Activated CD8-positive, alpha-beta T cell treated with anti-CD3 and anti-CD28 coated beads for 36 hours (primary cell): ENCODE measurements at places on chromosomes 4 and X.

GRCh38 chrX:123223859-123224258 lies 39.8 kb downstream of the GRIA3 start:
- H3K4me3 ChIP-seq, result no peak overlapping the region
- no peaks in the 10 kb centered on the region for H3K27me3 ChIP-seq
- no peaks in the 10 kb centered on the region for H3K36me3 ChIP-seq
- H3K27ac ChIP-seq, result no peak overlapping the region

GRCh38 chr4:143721317-143721716 lies 20.8 kb upstream of the FREM3 start:
- no peaks in the 10 kb centered on the region for H3K36me3 ChIP-seq
- H3K4me3 ChIP-seq, result no peak overlapping the region
- no peaks in the 10 kb centered on the region for H3K4me1 ChIP-seq
- H3K27me3 ChIP-seq, result no peaks in the 10 kb centered on the region
- no peak overlapping the region for H3K27ac ChIP-seq

DNA sequence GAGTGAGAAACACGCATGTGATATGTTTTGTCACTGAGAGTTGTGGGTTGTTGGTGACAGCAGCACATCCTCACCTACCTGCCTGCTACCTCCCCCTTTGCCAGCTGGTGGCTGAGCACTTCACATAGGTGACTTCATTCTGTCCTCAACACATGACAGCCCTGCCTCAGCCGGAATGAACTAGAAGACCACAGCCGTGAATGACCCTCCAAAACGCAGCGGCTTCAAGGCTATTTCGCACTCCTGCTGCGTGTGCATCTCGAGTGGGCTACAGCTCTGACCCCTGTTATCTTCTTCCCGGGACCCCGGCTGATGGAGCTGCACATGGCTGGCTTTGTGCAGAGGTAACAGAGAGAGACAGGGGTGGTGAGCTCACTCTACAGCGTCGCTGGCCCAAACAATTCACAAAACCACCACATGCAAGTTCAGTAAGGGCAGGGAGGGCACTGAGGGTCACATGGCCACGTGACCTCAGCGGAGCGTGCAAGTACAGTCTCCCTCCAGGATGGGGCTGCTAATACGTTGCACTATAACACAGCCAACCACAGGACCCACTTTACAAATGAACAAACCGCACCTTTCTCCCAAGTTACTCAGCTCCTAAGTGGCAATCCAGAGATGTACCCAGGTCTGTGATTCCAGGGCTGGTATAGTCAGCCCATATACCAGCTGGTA lies 6.3 kb upstream of the PPP2R2C start:
- H3K27ac ChIP-seq, result no peak overlapping the region
- H3K36me3 ChIP-seq, result no peaks in the 10 kb centered on the region
- DNase-seq, result no peak
- H3K4me3 ChIP-seq, result no peak overlapping the region
- peaks cover 16% of the 10 kb centered on the region for H3K27me3 ChIP-seq

DNA sequence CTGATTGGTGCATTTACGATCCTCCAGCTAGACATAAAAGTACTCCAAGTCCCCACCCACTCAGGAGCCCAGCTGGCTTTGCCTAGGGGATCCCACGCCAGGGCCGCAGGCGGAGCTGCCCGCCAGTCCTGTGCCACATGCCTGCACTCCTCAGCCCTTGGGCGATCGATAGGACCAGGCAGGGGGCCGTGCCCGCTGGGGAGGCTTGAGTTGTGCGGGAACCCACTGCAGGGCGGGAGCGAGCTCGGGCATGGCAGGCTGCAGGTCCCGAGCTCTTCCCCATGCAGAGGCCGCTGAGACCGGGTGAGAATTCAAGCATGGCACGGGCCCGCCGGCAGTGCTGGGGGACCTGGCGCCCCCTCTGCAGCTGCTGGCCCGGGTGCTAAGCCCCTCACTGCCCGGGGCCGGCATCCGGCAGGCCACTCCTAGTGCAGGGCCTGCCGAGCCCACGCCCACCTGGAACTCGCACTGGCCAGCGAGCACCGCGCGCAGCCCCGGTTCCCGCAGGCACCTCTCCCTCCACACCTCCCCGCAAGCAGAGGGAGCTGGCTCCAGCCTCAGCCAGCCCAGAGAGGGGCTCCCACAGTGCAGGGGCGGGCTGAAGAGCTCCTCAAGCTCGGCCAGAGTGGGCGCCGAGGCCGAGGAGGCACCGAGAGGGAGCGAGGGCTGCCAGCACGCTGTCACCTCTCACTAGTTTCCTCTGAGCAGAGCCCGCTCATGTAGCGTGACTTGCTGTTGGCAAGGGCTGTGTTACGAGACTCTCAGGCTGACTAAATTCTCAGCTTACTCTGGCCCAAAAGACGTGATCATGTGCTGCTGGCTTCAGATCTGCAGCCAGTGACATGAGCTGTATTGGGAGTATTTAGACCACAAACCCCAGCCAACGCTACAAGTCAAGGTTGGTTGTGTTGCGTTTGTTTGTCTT lies 87.5 kb downstream of the TRAPPC11 start:
- no peaks in the 10 kb centered on the region for H3K4me1 ChIP-seq
- no peak for DNase-seq
- peaks cover 6% of the 10 kb centered on the region for H3K27me3 ChIP-seq

DNA sequence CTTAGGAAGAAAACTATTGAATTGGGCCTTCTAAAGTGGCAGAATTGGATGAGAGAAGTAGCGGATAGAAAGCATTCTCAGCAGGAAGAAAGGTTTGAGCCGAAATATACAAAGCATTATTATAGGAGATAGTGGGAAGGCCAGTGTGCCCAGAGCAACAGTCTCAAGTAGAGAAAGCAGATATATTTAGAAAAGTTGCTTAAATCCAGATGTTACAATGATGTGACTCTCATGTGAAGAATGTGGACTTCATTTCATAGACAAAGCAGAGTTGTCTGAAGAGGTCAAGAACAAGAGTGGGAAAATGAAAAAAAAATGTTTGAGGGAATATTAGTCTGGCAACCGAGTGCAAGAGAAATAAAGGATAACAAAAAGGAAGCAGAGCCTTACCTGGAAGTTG lies 66.9 kb downstream of the SYNPO2 start:
- H3K36me3 ChIP-seq, result no peaks in the 10 kb centered on the region
- DNase-seq, result no peak
- H3K27ac ChIP-seq, result no peak overlapping the region
- peaks cover 3% of the 10 kb centered on the region for H3K27me3 ChIP-seq
